ENCODE measurements at places on chromosomes 2 and 18.

GRCh38 chr2:221334481-221335218, 237.5 kb downstream of the EPHA4 start:
- DNase-seq, result no peak

DNA sequence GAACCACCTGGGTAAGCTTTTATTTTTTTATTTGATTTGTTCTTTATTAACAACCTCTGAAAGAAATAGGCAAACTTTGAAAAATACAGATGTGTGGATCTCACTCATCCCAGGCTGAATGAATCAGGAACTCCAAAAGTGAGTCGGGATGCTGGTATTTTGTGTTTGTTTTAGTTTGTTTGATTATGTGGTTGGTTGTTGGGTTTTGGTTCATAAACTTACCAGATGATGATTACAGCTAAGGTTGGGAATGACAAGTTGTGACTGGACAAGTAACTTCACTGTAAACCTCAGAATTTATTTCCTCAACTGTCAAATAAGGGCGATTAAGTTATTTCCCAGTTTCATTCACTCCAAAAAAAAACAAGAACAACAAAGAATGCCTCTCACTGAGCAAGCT, 80.5 kb upstream of the KIF5C start:
- no peak for DNase-seq

- DNase-seq, result no peak
Observed at GRCh38 chr2:195370167-195370943, 286.7 kb upstream of the SLC39A10 start.

GRCh38 chr2:38718601-38719000, 32.6 kb downstream of the SRSF7 start:
- DNase-seq, result no peak

DNA sequence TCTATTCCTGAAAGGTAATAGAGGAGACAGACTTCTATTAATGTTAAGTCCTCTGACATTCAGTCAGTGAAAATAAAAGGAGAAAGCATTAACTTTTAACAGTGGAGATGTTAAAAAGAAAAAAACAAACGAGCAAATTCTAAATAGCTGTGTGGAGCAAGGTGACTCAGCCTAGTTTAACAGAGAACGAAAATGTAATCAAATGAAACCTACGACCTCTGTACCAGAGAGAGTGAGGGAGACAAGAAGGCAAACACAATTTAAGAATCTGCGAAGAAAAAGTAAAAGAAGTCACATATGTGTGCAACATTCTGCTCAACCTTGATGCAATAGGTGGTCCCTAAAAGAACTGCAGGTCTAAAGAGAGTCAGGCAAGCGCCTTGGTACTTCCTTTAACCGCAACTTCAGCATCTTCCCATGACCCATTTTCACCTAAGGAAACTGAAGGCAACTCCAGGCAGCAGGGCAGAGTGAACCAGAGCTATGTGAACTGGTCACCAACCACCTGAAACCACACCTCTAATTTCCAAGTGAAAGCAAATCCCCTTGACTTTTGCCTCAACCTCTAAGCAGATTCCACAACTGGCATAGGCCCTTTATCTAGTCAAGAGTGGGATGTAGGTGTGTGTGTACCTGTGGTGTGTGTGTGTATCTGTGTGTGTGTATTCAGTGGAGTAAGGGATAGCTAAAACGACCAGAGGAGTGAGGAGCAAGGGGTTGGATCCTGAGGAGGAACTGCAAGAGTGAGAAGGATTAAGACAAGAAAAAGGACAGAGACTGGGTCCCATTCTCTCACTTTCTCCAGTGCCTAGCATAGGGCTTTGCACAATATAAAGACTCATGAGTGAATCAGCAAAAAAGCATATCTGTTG, 43.0 kb downstream of the FIGN start:
- no peak for DNase-seq

- no peak for DNase-seq
Observed at GRCh38 chr2:215635071-215635787, 199.4 kb upstream of the FN1 start.

All from H54 (cell line).